ENCODE measurements at places on chromosomes 16 and 17.

GRCh38 chr17:35089586-35090296 lies 26.2 kb upstream of the RFFL start:
- DNase-seq, result no peak

DNA sequence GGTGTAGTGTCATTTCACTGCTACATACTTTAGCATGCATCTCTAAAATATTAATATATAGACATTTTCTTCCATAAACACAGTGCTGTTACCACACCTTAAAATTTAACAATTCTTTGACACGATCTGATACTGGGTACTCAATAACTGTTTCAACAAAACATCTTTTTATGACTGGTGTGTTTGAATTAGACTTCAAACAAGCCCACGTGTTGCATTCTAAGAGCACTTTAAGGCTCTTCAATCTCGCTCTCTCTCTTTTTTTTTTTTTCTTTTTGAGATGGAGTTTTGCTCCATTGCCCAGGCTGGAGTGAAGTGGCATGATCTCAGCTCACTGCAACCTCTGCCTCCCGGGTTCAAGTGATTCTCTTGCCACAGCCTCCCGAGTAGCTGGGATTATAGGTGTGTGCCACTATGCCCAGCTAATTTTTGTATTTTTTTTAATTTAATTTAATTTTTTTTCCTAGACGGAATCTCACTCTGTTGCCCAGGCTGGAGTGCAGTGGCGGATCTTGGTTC lies 15.8 kb upstream of the SLC46A1 start:
- no peak for DNase-seq

- no peak for DNase-seq
These were observed 9.4 kb upstream of the CEP20 start for GRCh38 chr16:15897834-15898254.

GRCh38 chr17:61467416-61468262 lies 15.4 kb downstream of the TBX4 start:
- no peak for DNase-seq

DNA sequence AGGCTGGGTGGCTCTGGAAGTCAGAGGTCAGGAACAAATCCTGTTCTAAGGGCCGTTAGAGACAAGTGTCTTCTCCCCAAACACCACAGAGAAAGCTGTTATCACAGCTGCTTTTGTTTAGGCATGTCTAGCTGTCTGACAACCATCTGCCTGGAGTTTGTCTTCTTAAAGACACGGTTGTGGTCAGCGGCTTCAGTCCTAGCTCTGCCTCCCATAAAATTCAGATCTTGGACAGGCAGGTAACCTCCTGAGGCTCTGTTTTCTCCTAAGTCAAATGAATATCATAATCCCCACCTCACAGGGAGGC lies 2.3 kb upstream of the ITGA3 start:
- no peak for DNase-seq

All from iPS DF 19.7 (cell line).